ENCODE measurements at places on chromosomes 7 and 10. TPM values are rescaled to one million over a fixed set of nuclear protein-coding genes. Genes with fewer than 3 reads are reported as not detected.

BTAF1 gene
- total RNA-seq: 47.2 TPM

CALHM1 gene
- not detected for total RNA-seq

KLF14 gene
- total RNA-seq: 0.13 TPM

HMX2 gene
- total RNA-seq: not detected

GFRA1 gene
- 22.7 TPM for total RNA-seq

LANCL2 gene
- total RNA-seq: 20.4 TPM

FOXL3 gene
- not detected for total RNA-seq

HABP2 gene
- total RNA-seq: not detected

ACHE gene
- not detected for total RNA-seq

MRC1 gene
- 0.26 TPM for total RNA-seq

NEUROD6 gene
- not detected for total RNA-seq

GRM3 gene
- total RNA-seq: not detected

NUDCD3 gene
- 51.2 TPM for total RNA-seq

SFXN2 gene
- total RNA-seq: 2.7 TPM

CRYGN gene
- 0.78 TPM for total RNA-seq

Measured in articular chondrocyte of knee joint (primary cell).